ENCODE measurements at places on chromosomes 2 and 18.

GRCh38 chr2:86624267-86624547 lies 542 bp upstream of the RNF103 start:
- no peak for DNase-seq

GRCh38 chr2:203301667-203302066 lies 26.5 kb upstream of the ABI2 start:
- DNase-seq, result no peak

- no peak for DNase-seq
Observed at GRCh38 chr2:230134496-230135129, 65.9 kb upstream of the SLC16A14 start.

- no peak for DNase-seq
Observed at GRCh38 chr2:61380056-61380881, 90.6 kb downstream of the USP34 start.

- DNase-seq, result no peak
Observed at GRCh38 chr18:57131782-57132181, 15.1 kb upstream of the BOD1L2 start.

DNA sequence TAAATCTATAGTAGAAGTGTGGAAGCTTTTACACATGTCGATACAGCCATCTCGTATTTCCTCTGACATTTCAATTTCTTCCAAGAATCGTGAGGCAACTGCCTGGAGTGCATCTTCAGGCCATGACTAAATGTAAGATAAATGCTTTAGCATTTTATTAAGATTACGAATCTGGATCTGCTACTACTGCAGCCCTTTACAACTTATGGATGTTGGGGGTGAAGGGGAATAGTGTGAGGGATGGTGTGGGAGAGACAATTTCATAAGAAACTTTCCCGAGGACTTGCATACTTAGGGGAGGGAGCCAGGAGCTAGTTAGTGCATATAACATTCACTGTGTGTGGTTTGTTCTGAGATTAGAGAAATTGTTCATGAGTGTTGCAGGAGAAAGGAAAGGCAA lies 204.8 kb downstream of the SLC39A10 start:
- no peak for DNase-seq

GRCh38 chr2:207683438-207683837 lies 28.0 kb upstream of the CCNYL1 start:
- DNase-seq, result no peak

GRCh38 chr2:9191041-9191481 lies 15.6 kb upstream of the ASAP2 start:
- DNase-seq, result no peak

- DNase-seq, result no peak
Observed at GRCh38 chr2:19683556-19683955, 218.2 kb downstream of the TTC32 start.

DNA sequence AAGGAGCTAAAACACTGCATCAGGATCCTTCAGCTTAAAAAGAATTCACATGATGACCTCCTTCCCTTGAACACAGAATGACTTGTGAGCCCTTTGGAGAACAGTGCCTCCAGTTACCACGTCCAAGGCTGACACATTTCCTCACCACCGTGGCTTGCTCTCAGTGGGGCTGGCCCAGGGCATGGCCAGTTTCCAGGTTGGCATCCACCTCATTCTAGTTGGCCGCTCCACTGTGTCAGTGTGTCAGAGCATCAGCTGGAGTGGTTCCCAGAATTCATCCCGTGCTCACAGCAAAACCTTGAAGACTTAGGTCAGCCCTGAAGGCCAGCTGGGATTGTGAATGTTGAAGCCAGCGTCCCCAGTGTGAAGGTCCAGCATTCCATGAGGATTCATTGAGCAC lies 158.5 kb downstream of the INSIG2 start:
- DNase-seq, result no peak

DNA sequence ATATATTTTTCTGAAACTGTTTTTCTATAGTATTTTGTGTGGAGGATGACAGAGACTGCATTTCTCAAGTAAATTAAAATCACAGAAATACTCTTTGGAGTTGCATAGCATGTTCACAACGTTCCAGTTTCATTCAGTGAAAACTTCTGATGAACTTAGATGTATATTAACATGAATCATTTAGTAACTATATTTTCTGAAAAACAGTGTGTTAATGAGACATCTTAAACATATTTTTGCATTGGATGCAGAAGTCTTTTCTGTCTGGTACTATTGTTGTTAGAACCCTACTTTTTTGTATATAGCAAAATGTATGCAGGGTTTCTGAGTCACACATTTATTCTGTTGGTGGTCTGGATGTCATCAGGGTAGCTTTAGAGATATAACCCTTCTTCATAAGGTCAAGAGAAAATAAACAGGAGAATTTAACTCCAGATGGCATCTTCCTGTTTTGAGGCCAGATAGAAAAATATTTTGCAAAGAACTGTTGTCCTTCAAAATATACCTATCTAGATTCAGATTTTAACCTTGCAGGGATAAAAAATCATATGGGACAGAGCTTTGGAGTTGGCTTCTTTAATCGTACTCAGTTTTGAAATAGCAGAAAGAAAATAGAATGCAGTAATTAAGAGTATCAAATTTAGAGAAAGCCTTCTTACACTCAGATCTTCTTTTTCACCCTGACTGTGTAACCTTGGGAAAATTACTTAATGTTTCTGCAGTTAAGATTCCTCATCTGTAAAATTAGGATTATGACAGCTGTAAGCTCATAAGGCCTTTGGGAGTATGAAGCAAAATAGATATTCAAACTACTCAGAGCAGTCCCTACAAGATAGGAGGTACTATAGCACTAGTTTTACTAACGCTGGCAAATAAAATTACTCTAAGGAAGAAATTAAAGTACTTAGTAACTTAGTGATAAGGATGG lies 5.3 kb downstream of the COL3A1 start:
- DNase-seq, result no peak

DNA sequence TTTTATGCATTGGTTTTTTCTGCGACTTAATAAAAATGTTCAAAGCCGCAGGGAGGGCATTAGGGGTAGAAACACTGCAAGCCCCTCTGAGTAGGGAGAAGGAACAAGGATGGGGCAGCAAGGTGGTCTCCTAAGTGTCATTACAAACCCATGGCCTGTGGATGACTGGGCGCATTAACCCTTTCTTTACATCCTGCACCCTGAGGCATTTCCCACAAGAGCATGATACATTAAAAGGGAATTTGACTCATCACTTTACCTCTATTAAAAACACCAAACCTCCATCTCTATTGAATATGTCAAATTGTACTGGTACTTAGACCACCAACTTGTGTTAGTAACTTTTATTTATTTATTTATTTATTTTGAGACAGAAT lies 112.5 kb downstream of the VIT start:
- DNase-seq, result no peak

DNA sequence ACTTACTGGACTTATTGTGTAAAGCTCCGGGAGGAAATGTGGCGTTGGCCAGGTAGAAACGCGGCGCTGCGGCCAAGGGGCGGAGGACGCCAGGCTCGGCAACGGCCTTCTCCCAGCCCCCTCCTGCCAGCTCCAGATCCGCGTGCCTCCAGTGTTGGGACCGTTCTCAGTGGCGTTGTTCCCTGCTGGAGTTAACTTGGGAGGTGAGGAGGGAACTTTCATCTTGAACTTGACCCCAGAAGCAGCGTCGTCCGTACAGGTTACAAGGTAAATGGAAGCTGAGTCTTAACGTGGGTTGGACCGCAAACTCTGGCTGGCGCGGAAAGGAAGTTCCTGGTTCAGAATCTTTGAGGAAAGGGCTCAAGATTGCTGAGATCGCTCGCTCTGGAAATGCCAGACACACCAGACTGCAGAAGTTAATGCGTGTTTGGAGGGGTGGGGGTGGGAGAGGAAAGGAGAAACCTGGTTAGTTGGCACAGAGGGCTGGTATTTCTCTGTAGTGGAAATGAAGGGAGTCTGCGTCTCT lies 1.3 kb downstream of the TANC1 start:
- no peak for DNase-seq

- DNase-seq, result no peak
Observed at GRCh38 chr2:15762449-15762848, 170.8 kb downstream of the DDX1 start.

All from stimulated activated CD4-positive, alpha-beta T cell treated with anti-CD3 and anti-CD28 coated beads, Interleukin-12 subunit alpha, Interleukin-12 subunit beta, amount 100 ng/mL, for 24 hours (primary cell).